ENCODE measurements at places on chromosomes 11 and 22.

DNA sequence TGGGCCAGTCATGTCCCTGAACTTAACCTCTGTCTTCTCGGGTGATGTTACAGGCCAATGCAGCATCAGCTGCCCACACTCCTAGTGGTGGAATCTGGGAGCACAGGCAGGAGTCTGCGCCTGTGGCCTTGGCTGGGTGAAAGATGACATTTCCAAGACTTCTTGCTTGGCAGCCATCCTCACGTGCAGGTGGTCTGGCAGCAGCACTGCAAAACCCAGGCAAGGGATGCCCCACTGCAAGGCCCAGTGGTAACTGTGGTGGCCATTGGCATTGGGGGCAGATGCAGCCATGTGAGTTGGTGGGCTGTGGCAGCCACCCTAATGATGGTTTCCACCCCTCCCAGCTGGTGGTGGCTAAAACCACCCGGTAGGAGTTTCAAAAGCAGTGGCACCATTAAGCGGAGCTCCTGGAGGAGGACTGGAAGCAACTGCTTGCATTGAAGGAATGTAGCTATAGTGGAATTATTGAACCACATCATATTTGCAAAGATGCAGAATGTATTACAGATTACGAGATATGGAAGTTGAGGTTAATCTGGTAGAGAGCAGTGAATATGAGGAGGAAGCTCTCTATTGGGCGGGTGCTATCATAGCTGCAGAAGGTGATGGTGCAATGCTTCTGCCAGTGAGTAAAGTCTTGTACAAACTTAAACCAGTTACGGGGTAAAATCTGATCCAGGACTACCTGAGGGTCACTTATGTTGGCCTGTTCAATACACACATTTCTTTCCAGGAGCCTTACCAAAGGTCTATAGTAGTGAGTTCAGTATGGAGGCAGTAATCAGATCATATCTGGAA, 120.7 kb upstream of the TOP3B start:
- no peak for DNase-seq

DNA sequence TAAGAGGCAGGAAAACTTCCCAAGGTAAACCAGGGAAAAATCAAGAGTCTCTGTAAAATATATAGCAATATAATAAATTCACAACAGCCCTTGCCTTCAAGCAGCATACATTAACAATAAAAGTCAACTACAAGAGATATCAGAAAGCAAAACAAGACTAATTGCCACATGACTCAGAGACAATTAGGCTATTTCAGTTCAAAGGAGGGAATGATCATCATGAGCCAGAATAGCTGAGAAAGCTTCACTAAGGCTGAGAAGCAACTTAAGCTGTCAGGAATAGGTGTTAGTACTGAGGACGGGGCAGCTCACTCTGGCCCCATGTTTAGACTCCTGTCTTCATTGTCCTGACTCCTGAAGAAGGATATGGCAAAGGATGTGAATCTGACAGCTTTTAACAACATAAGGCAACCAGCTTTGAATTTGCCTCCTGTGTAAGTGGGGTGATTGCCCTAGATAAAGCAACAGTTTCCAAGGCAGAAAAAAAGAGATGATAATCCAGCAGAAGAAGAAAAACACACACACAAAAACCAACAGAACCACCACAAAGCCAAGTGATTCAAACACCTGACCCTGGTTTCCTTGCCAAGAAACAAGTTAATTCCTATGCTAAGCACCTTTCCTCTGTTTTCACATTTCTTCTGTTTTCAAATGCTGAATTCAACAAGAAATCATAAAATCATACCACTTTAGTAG, 60.8 kb downstream of the SIK3 start:
- no peak for DNase-seq

- no peak for DNase-seq
These were observed 18.5 kb upstream of the MPPED1 start for GRCh38 chr22:43393132-43393843.

- no peak for DNase-seq
These were observed 13.6 kb upstream of the RAB3IL1 start for GRCh38 chr11:61930933-61931332.

- no peak for DNase-seq
These were observed 317 bp downstream of the BDNF start for GRCh38 chr11:27699926-27700350.

- DNase-seq: no peak
These were observed 69.4 kb downstream of the OSBP2 start for GRCh38 chr22:30763815-30764673.

DNA sequence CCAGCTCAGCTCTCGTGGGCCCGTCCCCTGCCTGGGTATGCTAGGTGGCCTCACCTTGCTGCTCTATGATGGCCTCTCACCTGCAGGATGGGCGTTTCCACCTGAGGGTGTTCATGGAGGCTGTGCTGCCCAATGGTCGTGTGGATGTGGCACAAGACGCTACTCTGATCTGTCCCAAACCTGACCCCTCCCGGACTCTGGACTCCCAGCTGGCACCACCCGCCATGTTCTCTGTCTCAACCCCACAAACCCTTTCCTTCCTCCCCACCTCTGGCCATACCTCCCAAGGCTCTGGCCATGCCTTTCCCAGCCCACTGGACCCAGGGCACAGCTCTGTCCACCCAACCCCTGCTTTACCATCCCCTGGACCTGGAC, 2.1 kb downstream of the ZP1 start:
- no peak for DNase-seq

DNA sequence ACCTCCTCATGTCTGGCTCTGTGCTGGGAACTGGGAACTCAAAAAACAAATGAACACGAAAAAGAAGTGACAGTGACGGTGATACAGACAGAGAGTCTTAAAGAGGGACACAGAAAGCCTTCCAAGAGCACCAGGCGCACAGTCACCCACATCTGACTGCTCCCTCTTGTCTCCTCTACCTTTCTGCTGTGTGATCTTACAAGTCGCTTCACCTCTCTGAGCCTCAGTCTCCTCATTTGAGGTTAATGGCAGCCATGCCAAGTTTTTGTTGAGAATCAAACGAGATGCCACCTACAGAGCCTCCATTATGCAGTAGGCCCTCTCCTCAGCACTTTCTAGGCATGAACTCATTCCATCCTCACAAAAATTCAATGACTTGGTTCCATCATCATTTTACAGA, 3.7 kb downstream of the LRRC32 start:
- no peak for DNase-seq
